ENCODE measurements at places on chromosomes 13 and 19. TPM values are rescaled to one million over a fixed set of nuclear protein-coding genes. Genes with fewer than 3 reads are reported as not detected.

OR7A5 gene
- total RNA-seq = not detected

GRCh38 chr13:70171151-70171550 lies 62.9 kb upstream of the KLHL1 start:
- DNase-seq = peak; percentile 1

DNA sequence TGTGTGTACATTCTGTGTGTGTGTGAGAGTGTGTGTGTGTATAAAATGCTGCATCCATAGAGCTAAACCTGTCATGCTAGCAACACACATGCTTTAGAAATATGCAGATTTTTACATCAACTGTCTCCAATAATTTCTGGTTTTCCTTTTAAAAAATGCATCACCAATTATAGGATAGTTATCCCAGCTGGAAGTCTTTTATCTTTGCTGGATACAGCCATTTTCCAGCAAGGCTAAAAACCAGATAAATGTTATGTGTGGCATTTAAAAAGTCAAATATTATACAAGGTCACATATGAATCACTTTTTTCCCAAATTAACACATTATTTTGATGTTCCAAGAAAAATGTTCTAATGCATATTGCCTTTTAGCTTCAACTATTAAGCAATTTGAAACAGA lies 202.0 kb upstream of the IPO5 start:
- DNase-seq = no peak

DNA sequence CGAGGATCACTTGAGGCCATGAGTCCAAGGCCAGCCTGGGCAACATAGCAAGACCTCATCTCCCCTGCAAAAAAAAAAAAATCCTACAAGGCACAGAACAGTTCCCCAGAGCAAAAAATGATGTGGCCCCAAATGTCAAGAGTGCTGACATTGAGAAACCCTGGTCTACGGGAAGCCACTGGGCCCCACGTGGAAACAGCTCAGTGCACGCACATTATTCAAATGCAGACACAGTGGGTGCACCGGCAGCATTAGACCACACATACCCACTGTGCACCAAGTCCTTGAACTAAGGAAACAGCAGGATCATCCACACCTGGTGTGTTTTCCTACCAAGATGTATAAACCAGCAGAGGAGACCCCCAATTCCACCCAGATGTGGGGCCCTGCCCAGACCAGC lies 35.0 kb upstream of the ADGRE5 start:
- DNase-seq = no peak

GRCh38 chr19:19214892-19215291 lies 3.1 kb downstream of the NCAN start:
- no peak for DNase-seq

GRCh38 chr13:108561149-108561548 lies 68.3 kb upstream of the MYO16 start:
- DNase-seq = no peak

GRK1 gene
- 0.50 TPM for total RNA-seq

ZNF135 gene
- 4.0 TPM for total RNA-seq

- no peak for DNase-seq
Measured at GRCh38 chr13:100789968-100790367, 115.4 kb upstream of the TMTC4 start.

DNA sequence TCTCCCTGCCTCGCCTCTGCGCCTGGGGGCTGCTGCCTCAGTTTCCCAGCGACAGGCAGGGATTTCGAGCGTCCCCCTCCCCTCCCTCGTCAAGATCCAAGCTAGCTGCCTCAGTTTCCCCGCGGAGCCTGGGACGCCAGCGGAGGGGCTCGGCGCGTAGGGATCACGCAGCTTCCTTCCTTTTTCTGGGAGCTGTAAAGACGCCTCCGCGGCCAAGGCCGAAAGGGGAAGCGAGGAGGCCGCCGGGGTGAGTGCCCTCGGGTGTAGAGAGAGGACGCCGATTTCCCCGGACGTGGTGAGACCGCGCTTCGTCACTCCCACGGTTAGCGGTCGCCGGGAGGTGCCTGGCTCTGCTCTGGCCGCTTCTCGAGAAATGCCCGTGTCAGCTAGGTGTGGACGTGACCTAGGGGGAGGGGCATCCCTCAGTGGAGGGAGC lies 722 bp upstream of the ICAM1 start:
- DNase-seq = no peak

TMEM143 gene
- 4.5 TPM for total RNA-seq

DNA sequence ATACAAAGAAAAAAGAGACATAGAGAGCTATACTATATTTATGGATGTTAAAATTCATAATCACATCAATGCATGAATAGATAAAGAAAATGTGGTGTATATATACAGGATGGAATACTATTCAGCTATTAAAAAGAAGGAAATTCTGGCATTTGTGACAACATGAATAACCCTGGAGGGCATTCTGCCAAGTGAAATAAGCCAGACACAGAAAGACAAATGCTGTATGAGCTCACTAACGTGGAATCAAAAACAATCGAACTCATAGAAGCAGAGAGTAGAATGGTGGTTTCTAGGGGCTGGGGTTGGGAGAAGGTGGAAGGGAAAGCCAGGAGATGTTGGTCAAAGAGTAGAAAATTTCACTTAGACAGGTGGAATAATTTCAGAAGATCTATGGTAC lies 24.0 kb downstream of the UTP14C start:
- DNase-seq = no peak

DNA sequence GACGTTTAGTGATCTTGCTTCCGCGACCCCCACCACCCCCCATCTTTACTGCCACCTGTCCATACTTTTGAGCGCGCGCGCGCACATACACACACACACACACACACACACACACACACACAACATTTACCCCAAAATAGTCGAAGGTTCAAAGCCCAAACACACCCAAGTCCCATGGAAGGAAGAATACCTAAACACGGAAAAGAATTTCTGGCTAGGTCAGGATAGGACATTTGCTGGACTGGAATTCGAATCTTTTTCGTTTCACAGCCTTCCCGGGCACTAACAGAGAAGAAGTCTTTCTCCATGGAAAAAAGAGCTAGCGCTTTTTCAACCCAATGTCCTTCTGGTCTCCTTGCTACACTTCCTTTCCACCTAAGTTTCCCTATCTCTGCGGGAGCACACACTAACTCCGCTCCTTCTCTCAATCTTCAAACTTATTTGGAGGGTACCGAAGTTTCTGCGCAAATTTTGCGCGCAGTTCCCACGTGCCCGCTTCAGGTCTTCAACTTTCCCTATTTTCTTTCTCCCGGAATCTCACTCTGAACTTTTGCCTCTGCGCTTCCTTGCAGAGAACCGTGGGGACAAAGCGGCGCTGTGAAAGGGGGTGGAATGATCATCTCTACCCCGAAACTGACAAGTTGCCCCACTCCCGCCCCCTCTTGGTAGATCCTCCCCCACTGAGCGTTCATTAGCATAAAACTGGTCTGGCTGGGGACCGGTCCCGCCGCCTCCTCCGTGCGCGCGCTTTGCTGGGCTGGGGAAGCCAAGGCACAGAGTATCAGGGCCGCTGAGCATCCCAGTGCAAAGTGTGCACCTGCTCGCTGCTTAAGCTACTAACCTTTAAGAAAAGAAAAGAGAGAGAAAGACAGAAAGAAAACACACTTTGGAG lies 2.7 kb downstream of the DACH1 start:
- DNase-seq = peak; percentile 1

DNA sequence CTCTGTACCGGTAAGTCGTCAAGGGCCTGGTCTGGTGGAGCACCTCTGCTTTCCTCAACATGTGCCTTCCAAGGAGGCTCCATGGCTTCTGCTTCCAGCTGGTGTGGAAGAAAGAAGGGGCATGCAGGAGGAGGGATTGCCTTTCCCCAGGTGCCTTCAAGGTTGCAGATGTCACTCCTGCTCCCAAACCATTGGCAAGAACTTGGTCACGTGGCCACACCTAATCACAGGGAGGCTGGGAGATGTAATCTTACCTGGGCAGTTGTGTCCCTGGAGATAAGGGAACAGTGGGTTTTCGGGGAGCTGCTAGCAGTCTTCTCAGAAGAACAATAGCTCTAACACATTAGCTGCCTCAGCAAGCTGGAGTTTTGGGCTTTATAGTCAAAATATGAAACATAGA lies 9.7 kb upstream of the GPR18 start:
- DNase-seq = no peak

DNA sequence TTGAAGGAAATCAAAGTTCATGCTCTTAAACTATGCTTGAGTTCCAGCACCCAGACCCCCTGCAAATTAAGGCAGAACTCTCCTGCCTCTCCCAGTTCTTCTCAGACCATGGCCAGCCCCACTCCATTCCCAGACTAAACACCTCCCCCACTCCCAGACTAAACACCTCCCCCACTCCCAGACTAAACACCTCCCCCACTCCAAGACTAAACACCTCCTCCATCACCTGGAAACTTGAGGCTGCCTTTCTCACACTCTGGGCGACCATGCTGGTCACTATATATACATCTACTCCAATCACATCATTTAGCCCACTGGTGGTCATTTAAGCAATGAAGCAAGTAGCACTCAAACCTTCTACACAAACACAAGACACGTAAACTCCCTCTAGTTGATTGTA lies 57.2 kb downstream of the CAB39L start:
- no peak for DNase-seq
